ENCODE measurements at places on chromosomes 3 and 15. TPM values are rescaled to one million over a fixed set of nuclear protein-coding genes. Genes with fewer than 3 reads are reported as not detected.

DNA sequence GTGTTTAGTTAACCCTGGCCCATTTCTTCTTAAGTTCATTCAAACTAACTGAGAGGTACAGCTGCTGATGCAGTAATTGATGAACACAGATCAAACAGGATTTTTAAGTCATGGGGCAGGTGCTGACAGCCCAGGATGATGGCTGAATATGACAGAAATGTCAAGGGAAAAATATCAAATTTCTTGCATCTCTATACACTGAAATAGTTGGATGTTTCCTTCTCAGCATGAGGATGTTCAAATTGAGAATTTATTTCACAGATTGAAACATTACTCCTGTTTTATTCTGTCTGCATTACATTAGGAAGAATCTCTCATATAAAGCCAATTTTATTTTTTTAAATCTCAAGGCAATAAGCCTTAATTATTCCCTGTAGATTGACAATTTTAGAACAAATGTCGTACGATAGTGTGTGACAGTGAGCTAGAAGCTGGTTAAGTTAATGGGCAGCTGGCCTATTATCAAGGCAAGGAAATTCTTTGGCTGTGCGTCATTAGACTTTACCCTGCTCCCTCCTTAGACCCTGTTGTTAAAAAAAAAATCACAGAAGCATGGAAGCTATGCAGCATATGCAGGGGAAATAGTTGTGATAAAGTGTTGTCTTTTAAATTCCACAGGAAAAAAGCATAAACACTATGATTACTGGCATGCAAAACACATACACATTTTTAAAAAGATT is 183.8 kb upstream of the KCNMB2 start:
- DNase-seq: no peak

- DNase-seq: peak; percentile 87
Measured at GRCh38 chr15:78131295-78132061, at the start of gene CIB2. Gene CIB2, minus strand, starts transcription at chr15:78131445. Its CDS starts 230 bp downstream, at chr15:78131215.

GRCh38 chr3:103218793-103219192 is 784.0 kb downstream of the ZPLD1 start:
- no peak for DNase-seq

- no peak for DNase-seq
Measured at GRCh38 chr15:92883876-92884435, 16.2 kb upstream of the CHD2 start.

GRCh38 chr3:61978460-61979419 is 394.6 kb downstream of the FEZF2 start:
- DNase-seq: no peak

DNA sequence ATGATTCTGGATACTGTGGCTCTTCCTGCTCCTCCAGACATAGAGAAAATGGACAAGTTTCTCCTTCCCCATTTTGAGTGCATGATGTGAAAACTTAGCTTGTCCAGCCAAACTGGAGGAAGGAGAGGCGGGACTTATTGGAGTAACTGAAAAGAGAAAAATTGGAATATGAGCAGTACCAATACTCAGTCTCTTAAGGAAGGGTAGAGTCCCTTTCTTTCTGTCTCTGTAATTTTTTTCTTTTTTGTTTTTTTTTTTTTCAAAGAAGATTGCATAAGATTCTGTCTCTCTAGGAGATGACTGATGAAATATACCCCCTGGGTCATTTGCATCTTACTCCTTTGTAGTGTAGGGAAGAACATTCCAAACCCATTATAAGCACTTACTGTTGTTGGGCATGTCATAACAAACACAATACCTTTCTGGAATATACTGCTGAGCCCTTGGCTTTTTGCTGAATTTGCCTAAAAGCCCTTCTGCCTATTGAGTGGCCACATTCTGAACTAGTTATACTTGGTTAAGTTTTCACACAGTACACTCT is 498.1 kb upstream of the TPRG1 start:
- no peak for DNase-seq

DNA sequence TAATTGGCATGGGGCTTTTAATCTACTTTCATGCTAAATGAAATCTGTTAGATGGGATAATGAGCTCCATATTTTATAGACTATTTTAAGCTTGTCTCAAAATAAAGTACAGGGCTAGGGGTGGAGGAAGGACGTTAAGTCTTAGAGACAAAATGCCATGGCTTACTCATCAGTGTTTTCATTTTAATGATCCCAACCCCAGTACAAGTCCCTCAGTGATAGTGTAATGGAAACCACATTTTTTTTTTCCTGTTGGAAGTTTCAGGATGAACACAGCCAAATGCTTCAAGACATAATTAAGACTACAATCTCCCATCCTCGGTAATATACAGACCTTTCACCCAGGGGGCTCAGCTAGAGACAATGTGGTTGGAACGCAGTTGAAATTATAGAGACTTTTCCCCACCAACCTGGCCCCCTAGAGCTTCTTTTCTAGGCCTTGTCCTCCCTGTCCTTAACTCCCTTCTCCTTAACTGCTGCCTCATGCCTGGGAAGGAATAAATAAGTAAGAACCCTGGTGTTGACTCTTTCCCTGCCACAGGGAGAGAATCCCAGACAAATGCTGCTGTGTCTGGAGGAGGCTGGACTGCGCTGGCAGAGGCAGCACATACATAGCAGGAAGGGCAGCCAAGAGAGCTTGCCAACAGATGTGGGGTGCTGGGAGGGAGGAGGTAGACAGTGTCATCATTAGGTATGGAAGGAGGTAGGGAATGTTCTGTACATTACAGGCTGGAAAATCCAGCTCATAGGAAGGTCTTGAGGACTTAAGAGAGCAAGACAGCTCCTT is 115.4 kb upstream of the ROPN1 start:
- DNase-seq: no peak

DNA sequence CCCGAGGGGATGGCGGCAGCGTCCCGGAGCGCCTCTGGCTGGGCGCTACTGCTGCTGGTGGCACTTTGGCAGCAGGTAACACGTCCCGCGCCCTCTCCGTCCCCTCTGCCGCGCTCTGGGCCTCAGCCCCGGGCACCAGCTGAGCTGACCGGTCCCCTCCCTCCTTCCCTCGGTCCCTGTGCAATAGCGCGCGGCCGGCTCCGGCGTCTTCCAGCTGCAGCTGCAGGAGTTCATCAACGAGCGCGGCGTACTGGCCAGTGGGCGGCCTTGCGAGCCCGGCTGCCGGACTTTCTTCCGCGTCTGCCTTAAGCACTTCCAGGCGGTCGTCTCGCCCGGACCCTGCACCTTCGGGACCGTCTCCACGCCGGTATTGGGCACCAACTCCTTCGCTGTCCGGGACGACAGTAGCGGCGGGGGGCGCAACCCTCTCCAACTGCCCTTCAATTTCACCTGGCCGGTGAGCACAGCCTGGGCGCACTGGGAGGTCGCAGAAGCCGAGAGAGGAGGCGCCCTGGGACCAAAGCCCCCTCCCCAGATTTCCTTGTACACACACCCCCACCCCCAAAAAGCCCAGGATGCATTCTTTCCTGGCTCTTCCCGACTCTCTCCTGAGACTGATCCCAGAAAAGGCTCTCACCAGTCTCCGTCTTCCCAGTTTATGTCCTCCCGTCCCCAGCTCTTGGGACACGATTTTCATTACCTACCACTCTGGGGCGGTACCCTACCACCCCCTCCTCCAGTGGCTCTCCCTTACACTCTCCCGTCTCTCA is 705 bp downstream of the DLL4 start:
- DNase-seq: no peak

GRCh38 chr3:14397531-14397930 is 4.9 kb upstream of the SLC6A6 start:
- no peak for DNase-seq

GRCh38 chr15:93748710-93749109 is 482.7 kb upstream of the MCTP2 start:
- no peak for DNase-seq

- no peak for DNase-seq
Measured at GRCh38 chr3:141250828-141251227, 19.2 kb downstream of the PXYLP1 start.

GRCh38 chr3:127213381-127213918 is 20.5 kb downstream of the PRR23E start:
- peak; percentile 41 for DNase-seq

DNA sequence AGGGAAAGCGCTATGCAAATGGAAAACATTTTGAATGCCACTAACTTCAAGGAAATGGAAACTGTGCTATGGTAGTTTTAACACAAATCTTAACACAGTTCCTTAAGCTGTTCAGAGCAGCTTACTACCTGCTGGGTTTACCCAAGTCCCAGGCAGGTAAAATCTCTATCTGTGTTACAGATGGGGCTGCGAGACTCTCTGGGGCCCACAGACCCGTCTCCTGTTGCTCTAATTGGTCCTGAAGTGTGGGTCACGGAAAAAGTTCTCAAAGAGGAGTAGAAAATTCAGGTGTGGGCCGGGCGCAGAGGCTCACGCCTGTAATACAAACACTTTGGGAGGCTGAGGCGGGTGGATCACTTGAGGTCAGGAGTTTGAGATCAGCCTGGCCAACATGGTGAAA is 16.9 kb upstream of the ZFYVE19 start:
- no peak for DNase-seq

DNA sequence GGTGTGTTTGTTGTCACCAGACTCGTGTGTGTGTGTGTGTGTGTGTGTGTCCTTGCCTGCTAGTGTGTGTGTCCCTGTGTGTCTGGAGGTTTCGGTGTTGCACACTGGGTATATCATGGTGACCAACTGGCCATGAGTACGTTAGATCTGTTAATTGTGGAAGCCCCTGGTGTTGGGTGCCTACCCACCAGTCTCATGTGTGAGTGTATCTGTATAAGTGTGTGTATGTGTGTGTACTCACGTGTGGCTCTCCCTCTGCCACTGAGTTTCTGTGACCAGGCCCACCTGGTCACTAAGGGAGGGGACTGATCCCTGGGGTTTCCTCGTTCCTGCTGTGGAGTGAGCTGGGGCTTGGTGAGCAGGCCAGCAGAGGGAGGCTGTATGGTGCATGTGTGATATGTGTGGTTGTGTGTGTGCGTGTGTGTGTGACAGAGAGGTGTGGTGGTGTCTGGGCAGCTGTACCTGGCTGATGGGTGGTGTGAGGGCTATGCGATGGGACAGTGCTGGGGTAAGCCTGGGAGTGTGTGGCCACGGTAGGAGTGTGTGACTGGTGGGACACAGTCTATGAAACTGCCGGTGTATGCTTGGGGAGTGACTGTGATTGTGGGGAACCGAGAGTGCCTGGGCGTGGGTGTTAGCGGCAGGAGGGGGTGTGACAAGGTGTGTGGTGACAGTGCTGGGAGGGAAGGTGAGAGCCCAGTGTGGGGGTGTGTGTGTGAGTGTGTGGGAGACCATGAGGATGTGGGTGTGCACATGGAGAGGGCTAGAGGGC is 1.8 kb downstream of the PRKCD start:
- peak; percentile 69 for DNase-seq

GRCh38 chr3:111627092-111627491 is 31.9 kb upstream of the ZBED2 start:
- DNase-seq: no peak

The UCN2 gene
- not detected for total RNA-seq

The CORO2B gene
- not detected for total RNA-seq

The USP19 gene
- total RNA-seq: 54.4 TPM

The TRPC1 gene
- total RNA-seq: 1.8 TPM

The CCDC33 gene
- not detected for total RNA-seq

The CPN2 gene
- not detected for total RNA-seq

All from natural killer cell treated with Interleukin-12 subunit alpha and Interleukin-12 subunit beta and Interleukin-15 and Interleukin-18, amount 100 ng/mL, for 72 hours (primary cell).